NCI-H2081 treated with DMSO at 0.1 percent for 48 hours (cell line): ENCODE measurements at places on chromosomes 5 and 9.

DNA sequence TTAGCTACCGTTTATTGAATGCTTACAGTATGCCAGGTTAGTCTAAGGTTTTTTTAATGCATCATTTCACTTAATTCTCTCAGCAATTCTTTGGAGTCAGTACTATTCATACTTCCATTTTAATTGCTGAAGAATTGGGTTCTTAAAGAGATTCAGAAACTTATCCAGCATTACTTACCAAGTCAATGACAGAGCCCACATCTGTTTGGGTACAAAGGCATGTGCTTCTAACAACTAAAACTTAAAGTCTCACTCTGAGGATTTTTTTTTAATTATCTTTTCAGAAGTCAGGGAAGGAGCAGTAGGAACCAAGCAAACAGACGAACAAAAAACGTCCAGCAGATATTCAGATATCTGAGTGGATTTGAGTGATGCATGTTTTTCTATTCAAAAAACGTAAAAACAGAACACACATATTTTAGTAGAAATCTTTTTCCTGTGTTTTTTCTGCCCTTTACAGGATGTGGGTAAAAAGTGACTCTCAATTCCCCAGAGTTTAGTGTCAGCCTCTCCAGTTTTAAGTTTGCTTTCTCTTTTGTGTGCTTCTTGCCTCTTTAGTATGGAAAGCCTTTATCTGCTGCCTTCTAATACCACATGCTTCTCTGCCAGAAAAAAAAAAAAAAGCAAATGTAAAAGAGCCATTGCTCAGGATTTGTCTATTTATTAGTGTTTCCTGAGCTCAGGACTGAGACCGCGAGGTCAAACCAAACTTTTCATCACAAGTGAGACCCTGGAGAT, 118.0 kb downstream of the PRKACG start:
- no peak for DNase-seq

- no peak for DNase-seq
Measured at GRCh38 chr9:3719286-3719685, 193.5 kb upstream of the RFX3 start.

GRCh38 chr5:80255811-80256712, at the start of gene SERINC5:
SERINC5 (minus strand) TSS chr5:80256048; CDS start chr5:80255922, 126 bp downstream.
- DNase-seq, result no peak

GRCh38 chr9:34413231-34413852, 36.6 kb upstream of the MYORG start:
- DNase-seq, result no peak

- DNase-seq, result no peak
Measured at GRCh38 chr5:36629729-36630128, 23.3 kb downstream of the SLC1A3 start.

- no peak for DNase-seq
Measured at GRCh38 chr9:125906893-125907292, 159.7 kb downstream of the PBX3 start.

DNA sequence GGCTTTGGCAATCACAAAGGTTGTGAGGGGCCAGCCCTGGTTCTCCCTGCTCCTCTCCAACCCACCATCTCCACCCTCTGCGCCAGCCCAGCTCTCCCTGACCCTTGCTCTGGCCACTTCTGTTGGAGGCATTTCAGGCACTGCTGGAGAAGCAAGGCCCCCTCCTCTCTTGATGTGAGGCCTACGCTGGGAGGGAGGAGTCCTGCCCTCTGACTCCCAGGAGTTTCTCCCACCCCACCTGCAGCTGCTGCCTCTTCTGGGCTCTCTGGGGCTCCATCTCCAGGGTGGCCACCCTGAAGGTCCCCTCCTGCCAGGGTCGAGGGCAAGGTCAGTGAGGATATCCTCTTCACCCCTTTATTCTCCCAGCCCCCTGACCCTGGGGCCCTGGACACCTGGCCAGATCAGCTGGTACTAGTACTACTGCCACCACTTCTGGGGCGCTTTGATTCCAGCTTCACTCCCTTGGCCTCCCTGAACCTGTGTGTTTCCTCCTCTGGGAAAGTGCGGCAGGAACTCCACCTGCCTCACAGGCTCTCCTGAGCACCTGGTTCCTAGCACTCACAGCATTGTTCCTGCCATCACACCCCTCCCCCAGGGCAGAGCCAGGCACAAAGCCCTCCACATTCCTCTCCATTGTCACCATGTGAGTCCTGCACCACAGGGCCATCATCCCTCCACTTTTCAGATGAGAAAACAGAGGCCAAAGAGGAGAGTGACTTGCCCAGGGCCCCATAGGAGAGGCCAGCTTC, 23.8 kb upstream of the TDRD7 start:
- no peak for DNase-seq

- no peak for DNase-seq
Measured at GRCh38 chr9:34496149-34496712, 26.6 kb downstream of the ENHO start.

GRCh38 chr9:109600142-109600541, 102.0 kb upstream of the PTPN3 start:
- no peak for DNase-seq

DNA sequence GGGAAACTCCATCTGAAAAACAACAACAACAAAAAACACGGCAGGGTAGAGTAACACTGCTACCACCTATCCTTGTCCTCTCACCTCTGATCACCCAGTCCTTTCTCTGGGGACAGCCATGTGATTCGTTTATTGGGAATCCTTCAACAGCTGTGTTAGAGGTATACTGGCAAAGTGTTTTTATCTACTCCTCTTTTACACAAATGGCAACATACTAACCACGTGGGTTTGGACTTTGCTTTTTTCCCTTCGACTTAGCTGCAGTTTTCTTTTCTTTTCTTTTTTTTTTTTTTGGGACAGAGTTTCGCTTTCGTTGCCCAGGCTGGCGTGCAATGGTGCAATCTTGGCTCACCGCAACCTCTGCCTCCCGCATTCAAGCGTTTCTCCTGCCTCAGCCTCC, 11.2 kb upstream of the SET start:
- no peak for DNase-seq

DNA sequence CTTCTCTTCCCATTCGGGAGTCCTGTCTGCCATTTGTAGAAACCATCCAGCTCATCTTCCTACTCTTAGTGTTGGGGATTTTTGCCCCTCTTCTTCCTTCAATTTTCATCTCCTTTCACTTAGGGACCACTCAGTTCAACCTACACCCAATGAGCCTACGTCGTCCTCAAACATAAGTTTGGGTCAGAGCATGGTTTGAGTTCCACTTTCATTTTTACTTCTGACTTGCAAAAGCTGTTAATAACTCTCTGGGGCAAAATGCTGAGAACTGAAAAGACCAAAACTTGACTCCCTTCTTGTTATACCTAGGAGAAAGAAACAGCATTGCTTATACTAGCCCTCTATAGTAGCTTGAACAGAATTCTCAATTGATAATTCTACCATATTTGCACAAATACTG, 381.5 kb upstream of the MPDZ start:
- DNase-seq, result no peak

- DNase-seq, result no peak
Measured at GRCh38 chr5:83924171-83924570, 203.5 kb upstream of the HAPLN1 start.

DNA sequence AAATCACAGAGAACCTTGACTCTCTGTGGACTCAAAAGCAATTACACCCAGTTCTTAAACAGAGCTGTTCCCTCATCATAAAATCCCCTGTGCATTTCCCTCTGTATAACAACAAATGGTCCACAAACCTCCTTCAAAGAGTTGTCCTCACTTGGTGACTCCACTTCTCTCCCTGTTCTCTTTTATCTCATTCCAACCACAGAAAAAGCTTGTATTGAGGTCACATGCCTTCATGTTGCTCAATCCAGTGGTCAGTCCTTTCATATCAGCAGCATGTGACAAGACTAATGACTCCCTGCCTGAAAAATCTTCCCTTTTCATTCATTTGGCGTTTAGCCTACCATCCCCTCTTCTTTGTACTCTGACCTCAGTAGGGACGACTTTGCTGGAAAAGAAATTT, 158.0 kb downstream of the DEPDC1B start:
- DNase-seq, result no peak

DNA sequence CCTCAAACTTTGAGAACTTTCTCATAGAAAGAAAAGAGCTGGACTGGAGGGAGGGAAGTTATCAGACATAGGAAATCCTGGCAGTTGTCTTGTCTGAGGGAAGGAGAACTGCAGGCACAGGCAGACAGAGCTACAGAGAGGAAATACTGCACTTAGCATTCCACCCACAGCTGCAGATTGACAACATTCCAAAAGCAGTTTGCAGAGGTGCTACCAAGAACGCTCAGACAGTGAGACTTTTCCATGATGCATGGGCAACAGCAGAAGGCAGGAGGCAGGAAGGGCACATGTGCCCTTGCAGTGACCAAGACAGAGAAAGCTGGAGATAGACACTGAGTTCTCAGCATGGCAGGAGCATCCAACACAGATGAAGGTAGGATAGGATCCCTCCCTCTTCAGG, 327.5 kb upstream of the ZNF462 start:
- DNase-seq, result no peak

DNA sequence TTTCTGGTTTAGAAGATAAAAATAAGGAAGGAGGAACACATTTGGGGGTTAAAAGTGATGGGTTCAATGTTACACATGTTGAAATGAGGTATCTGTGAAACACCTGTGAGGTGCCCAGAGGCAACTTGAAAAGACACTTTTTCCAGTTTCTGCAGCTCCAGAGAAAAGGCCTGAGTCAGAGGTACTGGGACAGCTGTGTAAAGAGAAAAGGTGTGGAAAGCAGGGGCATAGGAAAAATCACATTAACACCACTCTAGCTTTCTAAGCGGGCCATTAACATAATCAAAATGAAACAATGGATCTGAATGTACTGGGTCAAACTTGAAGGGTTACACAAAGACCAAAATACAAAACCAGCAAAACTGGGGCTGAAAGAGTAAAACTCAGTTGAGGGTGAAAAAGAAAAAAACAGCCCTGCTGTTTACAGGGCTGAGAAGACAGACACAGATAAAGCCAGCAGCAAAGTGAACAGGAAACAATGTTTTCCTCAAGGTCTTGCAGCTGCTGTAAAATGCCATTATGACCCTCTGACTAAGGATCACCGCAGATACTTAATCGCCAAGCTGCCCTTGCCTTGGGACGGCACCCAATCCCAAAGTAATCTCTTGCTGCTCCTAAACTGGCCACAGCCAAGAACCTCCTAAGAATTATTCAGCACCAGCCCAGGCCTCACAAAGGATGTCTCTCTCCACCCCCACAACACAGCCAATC, 104.7 kb downstream of the DROSHA start:
- DNase-seq, result no peak

DNA sequence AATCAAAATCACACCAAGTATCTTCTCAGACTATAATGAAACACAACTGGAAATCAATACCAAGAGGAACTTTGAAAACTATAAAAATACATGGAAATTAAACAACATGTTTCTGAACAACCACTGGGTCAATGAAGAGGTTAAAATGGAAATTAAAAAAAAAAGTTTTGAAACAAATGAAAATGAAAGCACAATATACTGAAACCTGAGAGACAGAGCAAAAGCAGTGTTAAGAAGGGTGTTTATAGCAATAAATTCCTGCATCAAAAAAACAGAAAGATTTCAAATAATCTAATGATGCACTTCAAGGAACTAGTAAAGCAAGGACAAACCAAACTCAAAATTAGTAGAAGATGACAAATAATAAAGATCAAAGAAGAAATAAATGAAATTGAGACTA, 92.0 kb downstream of the TMEM232 start:
- DNase-seq, result no peak

DNA sequence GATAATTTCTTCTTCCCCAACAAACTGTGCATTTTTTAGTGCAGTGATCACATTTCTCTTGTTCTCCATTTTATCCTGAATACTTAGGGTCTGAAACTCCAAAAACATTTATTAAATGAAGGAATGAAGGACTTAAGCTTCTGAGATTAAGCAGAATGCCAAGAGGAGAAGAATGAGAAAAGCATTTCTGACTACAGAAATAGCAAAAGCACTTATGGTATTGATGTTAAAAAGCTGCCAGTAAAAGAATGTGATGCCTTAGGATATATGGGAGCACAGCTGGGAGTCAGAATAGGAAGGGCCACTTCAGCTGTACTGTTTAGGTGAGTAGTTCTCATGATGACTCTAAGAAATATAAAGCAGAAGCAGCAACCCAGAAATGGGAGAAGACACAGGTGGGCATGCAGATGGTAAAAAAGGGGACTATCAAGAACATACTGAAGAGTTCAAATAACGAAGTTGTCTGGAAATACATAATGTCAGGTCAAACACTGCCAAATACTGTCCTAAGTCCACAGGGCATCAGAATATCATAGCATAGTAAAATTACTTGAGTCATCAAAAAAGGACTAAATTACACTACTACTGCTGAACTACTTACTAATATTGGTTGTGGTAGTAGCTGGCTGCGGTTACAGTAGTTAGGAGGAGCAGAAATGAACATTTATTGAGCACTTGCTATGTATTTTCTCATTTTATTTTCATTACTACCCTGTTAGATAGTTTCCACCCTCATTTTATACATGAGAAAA, 132.7 kb downstream of the MAPKAP1 start:
- DNase-seq, result no peak

DNA sequence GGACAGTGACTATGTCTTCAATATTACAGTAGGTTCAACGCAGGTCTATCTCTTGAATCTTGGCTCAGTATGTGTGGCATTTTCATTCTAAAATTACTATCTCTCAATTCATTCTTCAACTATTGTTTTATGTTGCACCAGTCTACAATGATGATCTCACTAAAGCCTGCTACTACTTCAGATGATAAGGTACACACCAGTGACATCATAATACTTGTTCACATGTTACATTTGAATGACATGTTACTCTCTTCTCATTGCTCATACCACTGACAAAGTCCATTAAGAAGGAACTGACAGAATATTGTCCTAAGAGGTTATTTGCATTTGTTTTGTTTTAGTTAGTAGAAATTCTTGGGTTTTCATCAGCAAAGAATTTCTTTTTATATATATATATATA, 165.2 kb upstream of the ST8SIA4 start:
- DNase-seq, result no peak

- no peak for DNase-seq
Measured at GRCh38 chr9:137742698-137743097, 123.9 kb downstream of the EHMT1 start.

GRCh38 chr5:4636378-4636777, 503.8 kb upstream of the ADAMTS16 start:
- DNase-seq, result no peak

DNA sequence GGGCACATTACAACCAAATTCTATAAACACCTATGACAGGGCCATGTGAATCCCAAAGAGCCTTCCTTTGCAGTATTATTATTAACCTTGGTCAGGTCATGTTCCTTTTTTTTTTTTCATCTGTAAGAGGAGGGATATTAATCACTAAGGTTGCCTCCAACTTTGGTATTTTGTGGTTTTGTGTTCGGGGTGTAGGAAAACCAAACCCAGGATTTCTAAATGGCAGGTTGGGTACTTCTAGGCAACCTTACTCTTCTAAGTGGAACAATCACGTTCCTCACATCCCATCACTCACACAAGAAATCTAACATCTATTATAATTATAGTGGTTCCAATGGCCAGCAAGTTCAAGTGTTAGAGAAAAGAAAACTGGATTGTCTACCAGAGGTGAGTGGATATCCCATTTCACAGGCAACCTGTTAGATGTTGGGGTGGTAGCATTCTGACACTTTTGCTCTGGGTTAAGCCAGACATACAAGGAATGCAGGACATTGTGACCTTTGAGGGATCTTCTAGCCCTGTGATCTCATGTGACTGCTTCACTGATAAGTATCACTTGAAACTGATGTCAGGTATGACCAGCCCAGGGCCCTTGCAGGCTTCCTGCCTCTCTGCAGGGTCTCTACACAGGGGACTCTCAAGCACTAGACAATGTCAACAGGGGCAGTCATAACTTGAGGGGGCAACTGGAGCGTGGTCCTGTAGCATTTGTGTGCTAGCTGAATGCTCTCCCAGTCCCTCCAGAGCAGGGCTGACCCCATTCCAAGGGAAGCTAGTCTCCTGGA, 126.2 kb upstream of the VLDLR start:
- DNase-seq, result no peak
